ENCODE measurements at places on chromosomes 16 and 17.
A peak's percentile ranks its signal among the peaks of the same experiment; 100 is the strongest.

GRCh38 chr17:39231591-39232551 lies 6.1 kb upstream of the STAC2 start:
- DNase-seq = peak; percentile 29

DNA sequence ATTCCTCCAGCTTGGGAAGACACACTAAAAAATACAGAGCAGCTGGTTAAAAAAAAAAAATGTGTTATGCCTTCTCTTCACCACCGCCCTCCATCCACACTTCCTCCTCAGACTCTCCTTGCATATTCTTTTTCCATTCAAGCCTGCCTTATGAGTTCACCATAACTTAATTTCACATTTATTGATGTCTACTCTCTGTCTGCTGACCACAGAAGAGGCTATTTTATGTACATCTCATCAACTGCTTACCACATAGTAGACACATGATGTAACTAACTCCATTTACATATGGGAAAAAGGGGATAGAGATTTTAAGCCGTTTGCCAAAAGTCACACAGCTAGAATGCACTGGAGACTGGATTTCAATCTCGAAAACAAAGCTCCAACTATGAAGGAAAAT lies 409.8 kb downstream of the CDH11 start:
- no peak for DNase-seq

DNA sequence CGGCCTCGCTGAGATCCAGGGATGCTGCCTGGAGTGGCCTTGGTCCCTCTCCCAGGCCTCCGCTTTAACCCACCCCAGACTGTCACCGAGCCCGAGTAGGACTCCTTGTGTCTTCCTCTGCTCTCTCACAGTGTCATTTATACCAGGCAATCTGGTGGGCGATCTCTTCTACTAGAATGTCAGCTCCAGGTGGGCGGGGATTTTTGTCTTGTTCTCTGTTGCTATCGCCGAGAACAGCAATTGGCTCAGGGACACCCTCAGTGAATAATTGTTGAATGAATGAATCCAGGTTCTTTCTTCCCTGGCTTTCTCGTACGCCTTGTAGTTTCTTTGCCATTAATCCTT lies 591 bp downstream of the DHX38 start:
- DNase-seq = no peak

DNA sequence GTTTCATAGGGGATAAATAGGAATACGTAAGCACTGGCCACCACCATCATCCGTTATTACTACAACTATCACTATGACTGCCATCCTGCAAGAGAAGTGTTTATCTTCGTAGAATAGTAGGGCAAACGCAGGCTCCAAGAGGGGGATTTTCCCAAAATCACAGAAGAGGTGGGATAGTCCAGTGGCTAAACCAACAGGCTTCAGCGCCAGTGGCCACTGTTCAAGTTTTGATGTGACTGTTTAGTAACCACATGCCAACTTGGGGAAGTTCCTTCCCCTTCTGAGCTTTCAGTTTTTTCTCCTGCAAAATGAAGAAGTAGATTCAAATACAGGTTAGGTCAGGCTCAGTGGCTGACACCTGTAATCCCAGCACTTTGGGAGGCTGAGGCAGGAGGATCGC lies 60.7 kb upstream of the GRIN2A start:
- DNase-seq = no peak

DNA sequence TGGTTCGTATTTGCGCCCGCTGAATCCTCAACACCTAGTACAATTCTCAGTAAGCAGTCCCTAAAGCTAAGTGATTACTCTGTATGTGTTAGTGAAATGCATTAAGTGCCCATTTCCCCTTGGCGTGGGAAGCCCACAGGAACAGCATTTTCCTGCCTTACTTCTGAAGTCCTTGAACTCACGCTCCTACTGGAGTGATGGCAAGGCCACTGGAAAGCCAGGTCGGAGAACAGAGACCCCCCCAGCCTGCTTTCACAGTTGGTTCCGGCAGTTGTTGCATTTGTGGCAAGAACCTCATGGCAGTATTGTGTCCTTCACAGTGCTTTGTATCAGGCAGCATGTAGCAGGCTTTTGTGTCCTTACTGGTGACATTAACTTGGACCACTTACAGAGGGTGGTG lies 340.7 kb downstream of the CDH13 start:
- DNase-seq = no peak

DNA sequence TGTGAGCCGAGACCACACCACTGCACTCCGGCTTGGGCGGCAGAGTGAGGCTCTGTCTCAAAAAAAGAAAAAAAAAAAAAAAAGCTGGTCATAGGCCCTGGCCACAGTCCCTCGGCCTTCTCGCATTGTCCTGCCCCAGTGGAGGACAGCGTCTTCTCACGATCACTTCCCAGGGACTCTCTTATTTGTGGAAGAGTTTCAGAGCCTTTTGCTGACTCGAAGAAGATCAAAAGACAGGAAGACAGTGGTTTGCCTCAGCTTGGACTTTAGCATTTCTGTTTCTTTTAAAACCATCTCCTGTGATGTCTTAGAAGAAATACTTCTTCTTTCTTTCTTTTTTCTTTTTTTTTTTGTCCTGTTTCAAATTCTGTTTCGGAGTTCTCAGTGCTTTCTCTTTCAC lies 210.0 kb downstream of the FTO start:
- no peak for DNase-seq

DNA sequence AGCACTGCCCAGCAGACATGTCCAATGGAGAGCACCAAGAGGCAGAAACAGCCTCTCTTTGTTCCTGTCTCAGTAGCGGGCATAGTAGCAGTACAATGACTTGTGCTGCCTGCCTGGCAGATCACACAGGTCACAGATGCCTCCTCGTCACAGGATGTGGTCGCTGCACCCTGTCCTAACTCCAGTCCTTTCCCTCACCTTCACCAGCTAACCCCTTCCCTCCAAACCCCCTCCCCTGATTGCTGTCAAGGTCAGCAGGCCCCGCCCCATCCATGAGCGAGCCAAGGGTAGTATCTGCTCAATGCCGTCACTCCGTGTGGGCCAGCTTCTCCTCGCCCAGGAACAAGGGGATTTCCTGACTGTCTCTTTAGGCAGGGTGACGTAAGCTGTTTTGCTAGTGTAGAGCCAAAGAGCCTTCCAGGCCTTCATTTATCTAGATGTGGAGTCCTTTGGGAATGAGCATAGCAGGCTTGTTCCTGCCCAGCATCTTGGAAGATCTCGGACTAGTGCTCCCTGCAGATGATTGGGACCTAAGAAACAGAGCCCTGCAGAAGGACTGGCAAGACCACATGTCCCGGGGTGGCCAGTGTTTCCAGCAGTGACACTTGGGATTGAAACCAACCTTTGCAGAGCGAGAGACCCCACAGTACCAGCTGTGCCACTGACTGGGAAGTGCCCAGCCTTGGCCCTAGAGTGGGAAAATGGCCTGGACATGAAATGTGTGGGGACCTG lies 75.9 kb upstream of the TNRC6C start:
- peak; percentile 45 for DNase-seq

DNA sequence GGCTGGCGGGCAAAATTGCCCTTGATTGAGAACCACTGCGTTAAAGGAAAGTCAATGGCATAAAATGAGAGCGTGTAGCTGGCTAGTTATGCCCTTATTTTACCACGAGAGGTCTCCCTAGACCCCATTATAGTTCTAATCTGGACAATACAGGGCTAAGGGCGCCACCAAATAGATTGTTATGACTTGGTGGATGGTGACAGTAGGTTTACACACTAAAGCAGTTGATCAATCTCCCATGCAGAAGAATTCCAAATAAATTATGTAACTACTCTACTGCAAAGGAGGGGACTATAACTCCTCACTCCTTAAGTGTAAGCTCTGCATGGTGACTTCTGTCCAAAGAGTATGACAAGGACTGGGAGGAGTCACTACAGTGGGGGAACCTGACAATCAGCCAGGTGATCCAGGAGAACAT lies 20.4 kb upstream of the YPEL2 start:
- no peak for DNase-seq

DNA sequence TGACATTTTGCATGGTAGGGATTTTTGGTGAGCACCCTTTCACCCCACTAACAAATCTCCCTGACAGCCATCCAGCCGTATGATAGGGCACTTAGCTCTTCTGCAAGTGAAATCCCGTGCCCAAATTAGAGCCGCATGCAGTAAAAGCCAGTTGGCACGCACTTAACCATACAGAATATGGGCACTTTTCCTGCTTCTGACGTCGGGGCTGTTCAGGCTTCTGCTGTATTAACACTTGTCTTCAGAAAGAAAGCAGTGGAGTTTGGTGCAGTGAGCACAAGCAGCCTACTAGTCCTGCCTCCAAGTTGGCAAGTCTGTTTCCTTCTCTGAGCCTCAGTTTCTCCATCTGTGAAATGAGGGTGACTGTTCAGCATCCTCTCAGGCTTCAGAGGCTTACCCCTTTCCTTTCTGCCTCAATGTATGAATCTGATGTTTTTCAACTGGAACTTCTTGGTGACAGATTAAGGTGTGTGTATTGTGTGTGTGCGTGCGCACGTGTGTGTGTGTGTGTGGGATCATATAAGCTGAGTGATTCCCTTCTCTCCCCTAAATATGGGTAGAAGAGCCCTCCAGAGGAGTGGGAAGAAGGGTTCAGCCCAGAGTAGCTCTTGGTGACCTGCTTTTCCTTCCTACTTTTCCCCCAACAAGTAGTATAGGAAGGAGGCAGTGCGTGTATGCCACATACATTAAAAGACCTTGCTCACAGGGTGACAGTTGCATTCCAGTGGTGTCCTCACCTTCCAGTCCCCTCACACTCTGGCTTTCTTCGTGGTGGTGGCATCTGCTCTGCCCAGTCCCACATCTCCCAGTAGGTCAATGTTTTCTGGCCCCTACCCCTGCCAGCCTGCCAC lies 19.0 kb downstream of the IGF2BP1 start:
- no peak for DNase-seq
